ENCODE measurements at places on chromosomes 2 and 18. TPM values are rescaled to one million over a fixed set of nuclear protein-coding genes. Genes with fewer than 3 reads are reported as not detected.

The PLCD4 gene
- 0.05 TPM for total RNA-seq

The MAPRE3 gene
- total RNA-seq = 8.1 TPM

The FOXD4L1 gene
- 0.42 TPM for total RNA-seq

The KLHL41 gene
- total RNA-seq = 0.23 TPM

The SFTPB gene
- not detected for total RNA-seq

The ERICH2 gene
- total RNA-seq = 0.42 TPM

The CERKL gene
- 0.79 TPM for total RNA-seq

The ASAP2 gene
- total RNA-seq = 3.5 TPM

The LYG2 gene
- total RNA-seq = not detected

The ARHGAP28 gene
- total RNA-seq = 1.0 TPM

The PLGLB1 gene
- 90.0 TPM for total RNA-seq

The RSAD2 gene
- 1.7 TPM for total RNA-seq

The CD207 gene
- total RNA-seq = not detected

The AMER3 gene
- total RNA-seq = not detected

The VWC2L gene
- total RNA-seq = not detected

The CASP10 gene
- total RNA-seq = 8.7 TPM

The ANKRD23 gene
- 4.2 TPM for total RNA-seq

The DNAH6 gene
- total RNA-seq = 0.47 TPM

The SP3 gene
- 55.4 TPM for total RNA-seq

The CCDC74B gene
- total RNA-seq = 0.09 TPM

The GPAT2 gene
- 3.1 TPM for total RNA-seq

The ZSCAN30 gene
- 6.2 TPM for total RNA-seq

The SCYGR4 gene
- not detected for total RNA-seq

The IL1B gene
- total RNA-seq = 3.1 TPM

The SAG gene
- total RNA-seq = not detected

The PROC gene
- total RNA-seq = 376 TPM

The MC4R gene
- not detected for total RNA-seq

The MAL gene
- total RNA-seq = not detected

The UGT1A5 gene
- 1.6 TPM for total RNA-seq

The FER1L5 gene
- not detected for total RNA-seq

The SIGLEC15 gene
- total RNA-seq = 0.17 TPM

The IL1RL1 gene
- total RNA-seq = 6.2 TPM

The NIFK gene
- 18.0 TPM for total RNA-seq

Measured in liver (tissue), 10 donors.